ENCODE measurements at places on chromosomes 1 and 21.

GRCh38 chr1:92879316-92879968 is 47.6 kb downstream of the RPL5 start:
- DNase-seq: no peak

DNA sequence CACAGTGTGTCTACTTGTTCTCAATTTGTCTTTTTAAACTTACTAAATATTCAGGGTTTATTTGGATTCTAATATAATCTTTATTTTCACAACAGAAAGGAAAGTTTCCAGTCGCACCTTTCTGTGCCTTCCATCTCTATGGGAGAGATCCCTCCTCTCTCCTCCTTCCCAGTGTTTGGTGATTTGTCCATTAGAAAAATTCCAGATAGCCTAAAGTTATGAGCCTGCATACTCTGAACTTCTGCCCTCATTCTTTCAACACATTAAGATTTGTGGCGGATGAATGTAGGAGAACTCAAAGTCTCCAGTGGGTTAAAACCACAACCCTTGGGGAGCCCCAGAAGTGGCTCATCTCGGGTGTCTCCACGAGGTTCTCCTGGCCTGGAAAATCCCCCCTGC is 3.6 kb downstream of the NHLH2 start:
- no peak for DNase-seq

- peak; percentile 48 for DNase-seq
Measured at GRCh38 chr1:45326627-45327623, at the start of gene HPDL. HPDL (plus strand) TSS chr1:45326895; CDS start chr1:45327149, 254 bp downstream.

GRCh38 chr1:232878086-232878485 is 72.3 kb upstream of the NTPCR start:
- no peak for DNase-seq

DNA sequence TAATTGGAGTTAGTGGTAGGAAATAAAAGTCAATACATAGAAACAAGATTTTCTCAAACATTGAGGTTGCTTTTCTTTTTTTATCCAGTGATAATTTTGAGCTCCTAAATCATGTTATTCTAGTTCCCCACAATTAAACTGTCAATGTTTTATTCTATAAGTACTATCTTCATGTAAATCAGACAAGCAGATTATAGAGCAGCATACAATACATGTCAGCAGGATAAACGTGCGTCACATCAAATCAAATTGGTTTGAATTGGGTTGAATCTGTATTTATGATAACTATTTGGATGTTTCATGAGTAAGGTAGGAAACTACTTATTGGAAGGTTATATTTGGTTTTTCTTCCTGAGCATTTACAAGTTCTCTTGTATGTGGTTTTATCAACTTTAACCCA is 2028.7 kb downstream of the NCAM2 start:
- DNase-seq: no peak

- DNase-seq: no peak
Measured at GRCh38 chr1:214435867-214436266, 115.5 kb downstream of the PTPN14 start.

- DNase-seq: no peak
Measured at GRCh38 chr1:25054526-25055323, 124.6 kb upstream of the RUNX3 start.

DNA sequence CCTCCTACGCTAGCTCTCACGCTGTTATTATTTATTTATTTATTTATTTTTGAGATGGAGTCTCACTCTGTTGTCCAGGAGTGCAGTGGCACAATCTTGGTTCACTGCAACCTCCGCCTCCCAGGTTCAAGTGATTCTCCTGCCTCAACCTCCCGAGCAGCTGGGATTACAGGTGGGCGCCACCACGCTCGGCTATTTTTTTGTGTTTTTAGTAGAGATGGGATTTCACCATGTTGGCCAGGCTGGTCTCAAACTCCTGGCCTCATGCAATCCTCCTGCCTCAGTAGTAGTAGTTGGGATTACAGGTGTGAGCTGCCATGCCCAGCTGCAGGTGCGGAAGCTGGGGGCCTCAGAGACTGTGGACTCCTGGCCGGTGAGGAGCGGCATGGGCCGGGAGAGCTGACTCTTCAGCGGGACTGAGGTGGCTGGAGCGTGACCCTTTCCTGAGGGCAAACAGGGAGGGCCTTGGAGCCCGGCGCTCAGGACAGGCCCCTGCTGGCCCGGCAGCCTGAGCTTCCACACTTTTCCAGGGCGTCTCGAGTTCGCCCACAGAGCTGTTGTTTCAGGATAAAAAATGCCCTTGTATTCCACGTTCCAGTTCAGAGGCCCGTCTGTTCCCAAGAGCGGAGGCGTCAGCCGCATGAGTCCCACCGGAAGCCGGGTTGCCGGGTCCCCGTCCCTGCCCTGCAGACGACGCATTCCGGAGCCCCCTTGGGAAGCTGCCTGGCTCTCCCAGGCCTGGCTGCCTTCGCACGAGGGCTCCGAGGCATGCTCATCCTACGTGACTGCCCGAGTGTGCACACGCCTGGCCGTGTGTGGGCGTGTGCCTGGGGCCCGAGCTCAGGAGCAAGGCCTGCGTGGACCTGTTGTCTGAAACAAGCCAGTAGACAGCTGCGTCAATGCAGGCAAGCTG is 126.2 kb downstream of the SIK1 start:
- no peak for DNase-seq

GRCh38 chr1:28917757-28918118 is 3.4 kb downstream of the EPB41 start:
- DNase-seq: no peak

GRCh38 chr1:24289937-24290595 is 29.1 kb upstream of the GRHL3 start:
- DNase-seq: peak; percentile 78

GRCh38 chr1:84409888-84410287 is 11.6 kb downstream of the DNASE2B start:
- no peak for DNase-seq

DNA sequence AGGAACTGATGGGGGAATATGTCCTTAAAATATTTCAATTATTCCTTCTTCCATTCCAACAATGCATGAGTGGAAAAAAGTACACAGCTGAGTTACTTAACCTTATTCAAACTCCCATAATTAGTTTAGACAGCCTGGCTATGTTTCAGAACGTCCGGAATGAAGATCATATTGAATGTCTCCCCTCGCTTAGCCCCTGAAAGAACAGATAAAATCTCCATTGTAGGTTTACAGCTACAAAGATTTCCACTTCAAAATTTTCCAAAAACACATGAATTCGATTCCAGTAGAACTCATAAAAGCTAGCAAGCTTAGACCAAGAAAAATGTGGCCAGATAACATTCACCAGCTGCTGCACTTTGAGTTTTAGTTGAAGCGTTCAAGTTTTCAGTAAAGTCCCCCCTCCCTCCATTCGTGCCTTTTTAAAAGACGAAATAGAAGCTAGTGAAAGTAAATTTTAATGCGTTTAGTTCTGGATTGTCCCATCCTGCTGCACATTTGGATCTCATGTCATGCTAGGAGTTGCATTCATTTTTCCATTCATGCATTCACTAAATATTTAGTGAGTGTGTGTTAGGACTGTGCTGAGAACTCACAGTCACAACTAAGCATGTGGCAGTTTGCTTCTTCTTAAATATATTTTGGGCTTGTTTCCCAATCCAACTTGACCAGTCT is 29.4 kb upstream of the SSX2IP start:
- DNase-seq: no peak

GRCh38 chr1:226697929-226698544 is 41.0 kb downstream of the ITPKB start:
- DNase-seq: no peak

- DNase-seq: no peak
Measured at GRCh38 chr1:152164517-152165136, 5.6 kb upstream of the RPTN start.

- DNase-seq: no peak
Measured at GRCh38 chr1:200973937-200974657, 49.4 kb downstream of the KIF21B start.

DNA sequence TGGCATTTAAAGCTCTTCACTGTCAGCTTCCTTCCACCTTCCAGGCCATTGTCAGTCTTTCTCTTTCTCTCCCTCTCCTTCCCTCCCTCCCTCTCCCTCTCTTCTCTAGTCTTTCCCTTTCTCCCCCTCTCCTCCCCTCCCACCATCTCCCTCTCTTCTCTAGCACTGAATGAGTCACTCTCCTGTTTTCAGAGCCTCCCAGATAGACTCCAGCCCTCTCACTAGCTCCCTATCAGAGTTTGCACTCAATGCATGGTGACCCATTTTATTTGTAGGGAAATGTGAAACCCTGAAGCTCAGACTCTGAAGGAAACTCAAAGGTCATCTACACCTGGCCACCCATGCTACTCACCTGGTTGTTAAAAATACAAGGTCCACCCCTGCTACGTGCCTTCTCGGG is 4.4 kb upstream of the MATN1 start:
- no peak for DNase-seq

GRCh38 chr1:76079475-76080227 is 5.1 kb downstream of the ST6GALNAC3 start:
- no peak for DNase-seq

GRCh38 chr1:101008229-101008834 is 17.3 kb downstream of the DPH5 start:
- no peak for DNase-seq

- DNase-seq: no peak
Measured at GRCh38 chr1:43312663-43313515, 12.1 kb downstream of the TIE1 start.

GRCh38 chr1:18967066-18967690 is 10.7 kb upstream of the IFFO2 start:
- no peak for DNase-seq

DNA sequence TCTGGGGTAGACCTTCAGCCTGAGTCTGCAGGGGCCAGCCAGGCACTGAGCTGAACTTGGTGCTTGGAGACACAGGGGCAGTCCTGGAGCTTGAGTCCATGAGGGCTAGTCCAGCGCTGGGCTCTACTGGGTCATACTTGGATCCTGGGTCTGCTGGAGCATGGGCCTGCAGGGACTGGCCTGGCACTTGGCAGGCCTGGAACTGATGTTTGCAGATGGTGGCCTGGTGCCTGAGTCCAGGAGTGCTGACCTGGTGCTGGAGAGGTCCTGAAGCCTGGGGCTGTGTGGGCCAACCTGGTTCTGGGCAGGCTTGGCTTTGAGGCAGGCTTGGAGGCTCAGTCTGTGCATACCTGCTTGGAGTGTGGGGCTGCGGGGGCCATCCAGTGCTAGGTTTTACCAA is 143.4 kb upstream of the DSCAM start:
- DNase-seq: no peak

DNA sequence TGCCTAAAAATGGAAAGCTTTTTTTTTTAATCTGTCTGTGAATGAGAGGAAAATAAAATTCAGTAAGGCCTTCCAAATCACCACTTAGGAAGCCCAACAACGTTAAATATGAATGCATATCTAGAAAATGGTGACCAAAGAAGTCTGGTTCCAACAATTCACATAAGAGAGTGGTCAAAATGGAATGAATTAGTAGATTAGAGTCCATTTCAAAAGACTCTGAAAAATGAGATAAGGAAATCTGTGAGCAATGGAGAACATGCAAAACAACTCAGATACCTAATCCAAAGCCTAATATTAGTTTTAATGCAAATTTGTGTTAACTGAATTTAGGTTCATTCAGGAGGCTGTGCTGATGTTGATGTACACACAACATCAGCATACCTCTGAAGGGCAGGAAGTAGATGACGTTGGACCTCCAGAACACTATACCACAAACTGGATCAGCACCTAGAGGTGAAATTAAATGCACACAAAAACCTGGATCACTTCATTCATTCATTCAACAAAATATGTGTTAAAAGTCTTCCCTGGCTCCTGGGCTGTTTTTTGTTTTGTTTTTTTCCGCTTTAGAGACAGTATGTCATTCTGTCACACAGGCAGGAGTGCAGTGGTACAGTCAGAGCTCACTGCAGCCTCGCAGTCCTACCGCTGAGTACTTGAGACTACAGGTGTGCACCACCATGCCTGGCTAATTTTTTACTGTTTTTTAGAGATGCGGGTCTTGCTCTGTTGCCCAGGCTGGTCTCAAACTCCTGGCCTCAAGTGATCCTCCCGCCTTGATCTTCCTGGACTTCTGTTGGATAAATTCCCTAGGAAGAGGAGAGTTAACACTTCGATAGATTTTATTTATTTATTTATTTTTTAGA is 4.9 kb upstream of the BRWD1 start:
- DNase-seq: no peak

DNA sequence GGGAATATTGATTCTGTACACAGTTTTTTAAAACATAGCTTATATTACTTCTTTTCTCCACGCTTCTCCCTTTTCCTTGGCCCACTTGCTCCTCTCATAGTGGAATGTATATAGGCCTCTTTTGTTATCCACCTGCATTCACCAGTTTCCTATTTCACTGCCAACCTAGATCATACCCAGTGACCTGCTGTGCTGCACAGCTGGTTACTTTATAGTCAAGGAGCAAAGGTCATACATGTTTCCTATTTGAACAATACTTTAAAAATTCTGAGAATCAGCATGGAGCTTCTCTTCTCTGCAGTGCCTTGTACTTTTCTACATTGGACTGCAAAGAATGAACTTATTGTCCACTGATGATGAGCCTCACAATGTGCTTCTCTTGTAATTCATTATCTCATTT is 4.3 kb upstream of the SLC35D1 start:
- no peak for DNase-seq

GRCh38 chr1:244639561-244639960 is 13.4 kb upstream of the DESI2 start:
- no peak for DNase-seq

DNA sequence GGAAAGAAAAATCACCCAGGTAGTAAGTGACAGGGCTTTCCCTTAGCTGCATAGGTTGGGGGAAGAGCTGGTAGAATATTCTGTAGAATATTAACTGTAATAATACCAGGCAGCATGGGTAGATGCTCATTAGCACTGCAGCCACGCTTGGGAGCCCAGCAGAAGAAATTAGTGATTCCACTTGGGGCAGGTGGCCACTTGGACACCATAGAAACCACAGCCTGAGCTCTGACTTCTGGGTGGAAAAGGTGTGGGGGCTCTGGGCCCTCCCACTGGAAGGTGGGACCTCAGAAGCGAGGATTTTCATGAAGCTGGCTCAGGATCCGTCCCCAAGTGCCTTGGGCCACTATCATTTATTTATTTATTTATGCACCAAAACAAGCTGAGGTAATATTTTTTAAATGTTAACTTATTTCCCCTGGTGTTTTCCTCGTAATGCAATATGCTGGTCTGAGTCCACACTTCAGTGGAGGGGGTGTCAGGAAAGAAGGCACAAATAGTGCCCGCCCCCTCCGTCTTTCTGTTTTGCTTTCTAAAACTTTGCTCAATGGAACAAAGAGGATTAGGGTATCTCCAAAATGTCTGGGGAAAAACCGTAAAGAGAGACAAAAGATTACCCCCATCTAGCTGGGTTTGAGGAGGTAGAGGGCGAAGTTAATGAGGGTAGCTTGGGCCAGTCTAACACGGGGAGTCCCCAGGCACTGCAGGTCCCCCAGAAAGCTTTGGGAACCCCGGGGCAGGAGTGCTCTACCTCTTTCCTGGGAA is 75.2 kb upstream of the GADD45A start:
- DNase-seq: no peak

All from amygdala (tissue), 56 donors.